RCC 7860 (cell line): ENCODE measurements at places on chromosomes 1 and 21.

GRCh38 chr1:157367870-157368269 lies 184.4 kb downstream of the FCRL5 start:
- DNase-seq = no peak

DNA sequence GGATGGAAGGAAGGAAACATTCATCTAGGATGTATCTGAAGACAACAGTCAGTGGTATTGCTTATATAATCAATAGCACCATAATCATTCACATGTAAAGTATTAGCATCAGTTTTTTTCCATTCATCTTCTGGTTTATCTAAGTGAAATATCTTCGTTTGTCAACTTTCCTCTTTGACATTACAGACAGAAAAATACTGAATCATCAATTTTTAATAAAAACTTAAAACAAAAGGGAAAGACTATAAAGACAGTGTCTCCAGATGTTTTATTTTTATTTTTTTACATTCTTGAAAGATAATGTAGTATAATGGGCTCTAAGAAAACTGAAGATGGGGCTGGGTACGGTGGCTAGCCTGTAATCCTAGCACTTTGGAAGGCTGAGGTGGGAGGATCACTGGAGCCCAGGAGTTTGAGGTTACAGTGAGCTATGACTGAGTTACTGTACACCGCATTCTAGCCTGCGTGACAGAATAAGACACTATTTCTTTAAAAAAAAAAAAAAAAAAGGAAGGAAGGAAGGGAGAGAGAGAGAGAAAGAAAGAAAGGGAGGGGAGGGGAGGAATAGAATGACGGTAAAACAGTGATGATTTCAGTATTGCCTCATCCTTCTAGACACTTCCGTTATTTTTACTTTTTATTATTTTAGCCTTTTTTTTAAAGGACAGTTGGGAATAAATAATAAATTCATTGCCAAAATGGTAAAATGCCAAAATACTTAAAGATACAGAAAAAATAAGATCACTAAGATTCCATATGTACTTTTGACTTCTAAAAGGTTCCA lies 89.5 kb downstream of the NRIP1 start:
- DNase-seq = no peak

GRCh38 chr1:63731117-63732043 lies 42.4 kb upstream of the ROR1 start:
- DNase-seq = peak; percentile 99

DNA sequence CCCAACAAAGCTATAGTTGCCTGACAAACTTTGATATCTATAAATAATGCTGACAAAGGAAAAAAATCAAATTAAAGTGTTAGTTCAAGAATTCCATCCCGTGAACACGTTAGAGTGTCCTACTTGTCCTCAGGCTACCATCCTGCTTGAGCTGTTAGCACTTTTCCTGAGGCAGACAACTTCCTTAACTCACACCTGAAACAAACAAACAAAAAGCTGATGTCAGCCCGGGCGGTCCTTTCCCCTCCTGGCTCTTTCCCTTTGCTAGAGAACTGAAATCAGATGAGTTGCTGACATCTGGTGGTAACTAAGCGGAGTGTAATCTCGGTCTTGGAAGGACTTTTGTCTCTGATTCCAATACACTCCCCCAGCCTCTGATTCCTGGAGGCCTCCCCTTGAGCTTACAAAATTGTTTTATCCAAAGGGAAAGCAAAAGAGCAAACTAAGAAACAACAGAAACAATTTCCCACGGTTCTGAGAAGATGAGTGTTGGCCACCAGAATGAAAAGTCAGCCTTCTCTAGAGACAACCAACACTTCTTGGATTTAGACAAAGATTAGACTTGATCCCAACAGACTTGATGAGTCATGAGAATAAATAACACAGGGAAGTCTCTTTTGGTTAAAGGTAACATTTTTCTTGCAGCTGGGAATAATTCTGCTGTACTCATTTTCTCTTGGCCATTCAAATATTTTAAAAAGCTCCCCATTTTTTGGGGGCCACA lies 135.4 kb downstream of the PROX1 start:
- DNase-seq = peak; percentile 17

DNA sequence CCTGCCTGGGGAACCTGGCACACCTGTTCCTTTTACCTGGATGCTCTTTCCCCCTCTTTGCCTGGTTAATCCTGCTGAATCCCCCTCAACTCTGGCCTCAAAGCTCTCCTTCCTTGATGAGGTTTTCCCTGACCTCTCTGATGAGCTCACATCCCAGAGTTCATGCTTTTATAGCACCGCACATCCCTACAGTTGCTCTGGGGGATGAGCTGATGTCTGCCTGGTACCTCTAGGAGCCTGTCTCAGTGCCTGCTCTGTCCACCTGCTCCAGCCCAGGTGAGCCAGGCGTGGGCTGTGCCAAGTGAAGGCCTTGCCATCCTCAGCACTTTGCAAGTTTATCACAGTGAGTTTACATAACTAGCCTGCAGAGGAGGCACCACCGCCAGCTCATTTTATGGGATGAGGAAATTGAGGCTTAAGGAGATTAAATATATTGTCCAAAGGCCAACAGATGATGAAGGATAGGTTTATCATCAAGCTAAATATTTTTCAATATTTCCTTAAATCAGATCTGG lies 58.6 kb upstream of the TMPRSS2 start:
- no peak for DNase-seq

DNA sequence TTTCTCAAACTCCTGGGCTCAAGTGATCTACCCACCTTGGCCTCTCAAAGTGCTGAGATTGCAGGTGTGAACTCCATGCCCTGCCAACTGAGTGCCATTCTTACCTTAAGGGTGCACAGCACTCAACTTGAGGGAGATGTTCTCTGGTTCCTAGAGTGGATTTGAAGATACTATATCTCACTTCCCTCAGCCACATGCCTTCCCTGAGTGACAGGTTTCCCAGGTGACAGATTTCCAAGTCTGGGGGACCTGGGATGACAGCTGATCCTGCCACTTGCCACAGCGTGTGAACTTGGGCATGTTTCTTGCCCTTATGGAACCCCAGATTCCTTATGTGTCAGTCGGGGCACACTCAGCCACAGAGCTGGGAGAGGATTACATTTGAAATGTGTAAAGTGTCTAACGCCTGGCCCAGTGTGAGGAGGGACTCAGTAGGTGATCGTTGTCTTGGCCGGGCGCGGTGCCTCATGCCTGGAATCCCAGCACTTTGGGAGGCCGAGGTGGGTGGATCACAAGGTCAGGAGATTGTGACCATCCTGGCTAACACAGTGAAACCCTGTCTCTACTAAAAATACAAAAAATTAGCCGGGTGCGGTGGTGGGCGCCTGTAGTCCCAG lies 29.6 kb upstream of the BTG2 start:
- no peak for DNase-seq

DNA sequence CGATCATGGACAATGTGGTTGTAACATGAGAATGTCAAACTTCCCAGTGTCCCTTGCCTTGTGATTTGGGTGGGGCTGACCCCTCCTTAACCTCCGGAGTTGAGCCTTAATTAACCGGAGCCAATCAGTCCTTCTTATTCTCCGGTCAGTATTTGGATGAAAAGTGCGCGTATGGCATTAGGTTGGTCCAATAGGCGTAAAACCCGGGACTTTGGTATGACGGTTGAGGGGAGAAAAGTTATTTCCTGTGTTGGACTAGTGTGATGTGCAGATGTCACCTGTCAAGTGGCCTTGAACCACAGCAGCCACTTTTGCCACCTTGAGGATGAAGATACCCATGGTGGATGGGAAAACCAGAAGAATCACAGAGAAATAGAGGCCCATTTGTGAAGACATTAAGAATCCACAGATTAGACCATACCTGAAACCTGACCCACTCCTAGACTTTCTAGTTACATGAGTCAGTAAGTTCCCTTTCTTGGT lies 5.1 kb downstream of the PAFAH2 start:
- DNase-seq = no peak

GRCh38 chr1:46545784-46546183 lies 5.7 kb downstream of the KNCN start:
- DNase-seq = no peak

DNA sequence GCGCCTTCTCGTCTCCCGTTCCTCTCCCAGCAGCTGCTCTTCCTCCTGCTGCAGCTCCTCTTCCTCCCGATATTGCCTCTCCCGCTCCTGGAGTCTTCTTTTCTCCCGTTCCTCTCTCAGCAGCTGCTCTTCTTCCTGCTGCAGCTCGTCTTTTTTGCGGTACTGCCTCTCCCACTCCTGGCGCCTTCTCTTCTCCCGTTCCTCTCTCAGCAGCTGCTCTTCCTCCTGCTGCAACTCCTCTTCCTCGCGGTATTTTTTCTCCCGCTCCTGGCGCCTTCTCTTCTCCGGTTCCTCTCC lies 5.3 kb downstream of the TCHH start:
- no peak for DNase-seq

DNA sequence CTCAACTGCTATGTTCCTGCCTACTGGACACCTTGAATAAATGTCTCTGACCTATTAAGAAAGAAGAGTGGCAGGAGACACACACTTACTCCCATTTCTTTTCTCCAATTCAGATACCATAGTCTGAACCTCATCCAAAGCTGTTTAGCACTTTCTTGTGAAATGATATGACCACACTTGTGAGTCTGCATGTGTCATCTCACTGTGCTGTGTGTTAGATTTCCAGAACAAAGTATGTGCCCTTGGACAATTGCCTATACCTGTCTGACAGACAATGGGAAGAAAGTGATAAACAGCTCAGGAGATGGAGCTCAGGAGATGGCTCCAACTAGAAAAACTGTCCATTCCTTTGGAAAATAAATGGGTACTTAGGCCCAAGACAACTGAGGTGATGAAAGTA lies 48.4 kb downstream of the USP48 start:
- DNase-seq = no peak

- DNase-seq = no peak
These were observed 44.2 kb downstream of the KLHL20 start for GRCh38 chr1:173758980-173759379.

- no peak for DNase-seq
These were observed 453.1 kb upstream of the ZRANB2 start for GRCh38 chr1:71533950-71534349.

- no peak for DNase-seq
These were observed 662 bp downstream of the SCAF4 start for GRCh38 chr21:31731056-31731856.
